ENCODE measurements at places on chromosomes 6 and 20. TPM values are rescaled to one million over a fixed set of nuclear protein-coding genes. Genes with fewer than 3 reads are reported as not detected.

DNA sequence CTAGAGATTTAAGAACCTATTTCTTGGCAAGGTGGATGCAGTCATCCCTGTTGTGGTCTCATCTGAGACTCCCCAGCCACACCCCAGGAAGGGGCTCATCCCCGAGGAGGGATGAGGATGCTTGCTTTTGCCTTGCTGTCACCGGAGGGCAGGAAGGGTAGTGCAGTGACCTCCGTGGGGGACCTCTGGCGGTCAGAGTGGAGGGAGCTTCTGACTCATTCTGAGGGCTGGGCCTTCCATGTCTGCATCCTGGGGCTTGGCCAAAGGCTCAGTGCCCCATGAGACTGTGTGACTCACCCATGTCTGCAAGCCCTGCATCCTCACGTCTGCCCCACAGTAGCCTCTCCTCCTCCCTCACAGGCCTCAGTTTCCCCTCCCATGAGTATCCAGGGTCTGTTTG, 38.7 kb downstream of the UQCC2 start:
- H3K36me3 ChIP-seq, result peaks cover 50% of the 10 kb centered on the region
- H3K4me3 ChIP-seq, result no peak overlapping the region
- peaks cover 16% of the 10 kb centered on the region for H3K4me1 ChIP-seq
- H3K27me3 ChIP-seq, result no peaks in the 10 kb centered on the region
- H3K27ac ChIP-seq, result no peak overlapping the region
- no peak for DNase-seq

- no peak overlapping the region for H3K4me3 ChIP-seq
- no peaks in the 10 kb centered on the region for H3K36me3 ChIP-seq
- H3K4me1 ChIP-seq, result no peaks in the 10 kb centered on the region
- no peak overlapping the region for H3K27ac ChIP-seq
- DNase-seq, result no peak
These were observed 72.7 kb downstream of the CLIC5 start for GRCh38 chr6:45942953-45943352.

- H3K27ac ChIP-seq, result no peak overlapping the region
- H3K4me3 ChIP-seq, result no peak overlapping the region
- no peaks in the 10 kb centered on the region for H3K36me3 ChIP-seq
- no peaks in the 10 kb centered on the region for H3K27me3 ChIP-seq
- no peak for DNase-seq
- no peaks in the 10 kb centered on the region for H3K4me1 ChIP-seq
These were observed 158.2 kb downstream of the TFAP2B start for GRCh38 chr6:50976907-50977306.

DNA sequence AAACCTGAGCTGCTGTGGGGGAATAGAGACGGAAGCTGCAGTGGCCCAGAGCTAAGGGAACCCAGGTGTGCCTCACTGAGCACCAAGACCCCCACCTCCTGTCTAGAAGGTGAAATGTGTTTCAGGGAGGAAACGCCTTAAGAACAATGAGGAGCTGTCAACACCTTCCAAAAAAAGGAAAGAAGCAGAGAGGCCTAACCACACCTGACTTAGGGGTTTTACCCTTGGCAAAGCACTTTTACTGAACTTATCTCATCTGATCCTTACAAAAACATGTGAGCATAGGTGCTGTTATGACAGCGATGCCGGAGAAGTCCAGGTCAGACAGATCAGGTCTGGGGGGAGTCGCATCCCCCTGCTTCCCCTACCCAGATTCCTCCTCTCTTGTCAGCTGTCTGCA, 16.1 kb upstream of the CDKN1A start:
- DNase-seq, result no peak
- H3K4me1 ChIP-seq, result peaks cover 21% of the 10 kb centered on the region
- no peaks in the 10 kb centered on the region for H3K36me3 ChIP-seq
- no peak overlapping the region for H3K27ac ChIP-seq
- peaks cover 8% of the 10 kb centered on the region for H3K27me3 ChIP-seq

DNA sequence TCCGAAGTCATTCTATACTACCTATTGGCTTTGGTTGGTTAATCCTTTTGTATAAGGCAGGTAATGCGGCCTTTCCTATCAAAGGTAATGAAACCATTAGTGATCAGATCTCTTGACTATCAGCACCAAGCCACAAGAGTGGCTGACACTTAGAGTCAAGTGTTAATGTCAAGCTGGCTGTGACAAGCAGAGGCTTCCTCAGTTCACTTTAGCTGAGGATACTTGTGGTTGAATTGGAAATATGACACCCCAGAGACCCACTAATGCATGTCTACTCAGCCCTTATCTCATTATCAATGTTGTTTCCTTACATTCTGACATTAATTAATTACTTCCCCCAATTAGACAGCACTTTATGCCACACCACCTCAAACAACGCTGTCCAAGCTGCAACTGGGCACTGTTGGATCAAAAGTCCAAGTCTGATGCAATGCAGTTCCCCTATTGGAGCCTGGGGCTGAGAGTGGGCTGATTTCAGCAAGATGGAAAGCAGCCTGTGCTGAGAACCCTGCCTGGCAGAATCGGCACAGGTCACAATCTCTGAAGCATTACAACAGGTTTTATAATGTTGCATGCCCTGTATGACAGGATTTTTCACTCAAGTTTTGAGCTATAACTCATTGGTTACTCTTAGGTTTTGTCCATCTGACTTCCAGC, 273.5 kb downstream of the COL12A1 start:
- no peaks in the 10 kb centered on the region for H3K36me3 ChIP-seq
- no peak for DNase-seq
- no peak overlapping the region for H3K27ac ChIP-seq
- H3K27me3 ChIP-seq, result no peaks in the 10 kb centered on the region

DNA sequence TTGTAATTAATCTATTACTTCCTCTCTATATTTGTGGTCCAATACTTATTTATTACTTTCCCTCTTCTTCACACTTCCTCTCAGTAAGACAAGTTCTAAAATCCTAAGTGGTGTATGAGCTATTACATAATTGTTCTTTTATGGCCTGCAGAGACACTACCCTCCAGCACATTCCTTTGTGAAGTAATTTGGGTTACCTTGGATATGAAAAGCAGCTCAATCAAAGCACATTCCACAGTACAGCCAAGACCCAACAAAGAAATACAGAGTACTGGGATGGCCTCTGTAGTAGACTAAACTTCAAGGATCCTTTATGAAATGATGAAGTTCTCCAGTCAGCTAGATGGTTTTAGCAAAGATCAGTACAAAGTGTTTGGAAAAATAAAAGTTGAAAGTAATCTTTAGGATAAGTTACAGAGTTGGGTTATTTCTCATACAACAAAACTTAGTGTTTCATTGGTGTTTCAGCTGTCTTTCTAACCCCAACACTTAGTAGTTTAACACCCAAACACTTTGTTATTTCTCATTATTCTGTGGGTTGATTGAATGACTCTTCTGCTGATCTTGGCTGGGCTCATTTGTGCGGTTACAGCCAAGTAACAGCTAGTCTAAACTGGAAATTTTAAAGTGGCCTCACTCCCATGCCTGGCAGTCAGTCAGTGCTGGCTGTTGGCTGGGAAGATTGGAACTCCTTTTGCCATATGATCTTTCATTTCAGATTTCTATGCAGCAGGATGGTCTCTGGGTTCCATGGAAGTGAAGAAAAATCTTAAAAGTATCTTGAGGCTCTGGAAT, 161.5 kb upstream of the POU3F2 start:
- peaks cover 4% of the 10 kb centered on the region for H3K27me3 ChIP-seq
- no peak for DNase-seq

GRCh38 chr20:58389324-58389967, 417 bp downstream of the VAPB start:
- peaks cover 43% of the 10 kb centered on the region for H3K4me1 ChIP-seq
- peak; percentile 46 for DNase-seq
- H3K36me3 ChIP-seq, result peaks cover 38% of the 10 kb centered on the region
- no peaks in the 10 kb centered on the region for H3K27me3 ChIP-seq
- H3K27ac ChIP-seq, result peak overlapping the region; percentile 97
- H3K4me3 ChIP-seq, result peak overlapping the region; percentile 100

DNA sequence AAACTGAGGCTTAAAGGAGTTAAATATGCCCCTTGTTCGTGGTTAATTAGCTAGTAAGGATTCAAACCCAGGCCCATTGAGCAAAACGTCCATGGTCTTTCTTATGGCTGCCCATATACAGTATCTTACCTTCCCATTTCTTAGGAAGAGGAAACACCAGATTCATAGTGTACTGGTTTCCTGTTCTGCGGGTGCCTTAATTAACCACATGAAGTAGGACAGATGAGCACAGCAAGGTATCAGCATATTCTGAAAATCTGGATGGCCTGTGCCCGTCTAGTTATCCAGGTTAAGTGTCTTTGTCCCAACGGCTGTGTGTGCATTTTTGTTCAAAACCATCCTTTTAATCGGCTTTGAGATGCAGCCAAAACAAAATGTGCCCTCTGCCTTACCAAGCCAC, 93.4 kb upstream of the TRAF3IP2 start:
- no peak for DNase-seq
- H3K36me3 ChIP-seq, result peaks cover 73% of the 10 kb centered on the region
- no peaks in the 10 kb centered on the region for H3K27me3 ChIP-seq
- H3K4me1 ChIP-seq, result peaks cover 40% of the 10 kb centered on the region

DNA sequence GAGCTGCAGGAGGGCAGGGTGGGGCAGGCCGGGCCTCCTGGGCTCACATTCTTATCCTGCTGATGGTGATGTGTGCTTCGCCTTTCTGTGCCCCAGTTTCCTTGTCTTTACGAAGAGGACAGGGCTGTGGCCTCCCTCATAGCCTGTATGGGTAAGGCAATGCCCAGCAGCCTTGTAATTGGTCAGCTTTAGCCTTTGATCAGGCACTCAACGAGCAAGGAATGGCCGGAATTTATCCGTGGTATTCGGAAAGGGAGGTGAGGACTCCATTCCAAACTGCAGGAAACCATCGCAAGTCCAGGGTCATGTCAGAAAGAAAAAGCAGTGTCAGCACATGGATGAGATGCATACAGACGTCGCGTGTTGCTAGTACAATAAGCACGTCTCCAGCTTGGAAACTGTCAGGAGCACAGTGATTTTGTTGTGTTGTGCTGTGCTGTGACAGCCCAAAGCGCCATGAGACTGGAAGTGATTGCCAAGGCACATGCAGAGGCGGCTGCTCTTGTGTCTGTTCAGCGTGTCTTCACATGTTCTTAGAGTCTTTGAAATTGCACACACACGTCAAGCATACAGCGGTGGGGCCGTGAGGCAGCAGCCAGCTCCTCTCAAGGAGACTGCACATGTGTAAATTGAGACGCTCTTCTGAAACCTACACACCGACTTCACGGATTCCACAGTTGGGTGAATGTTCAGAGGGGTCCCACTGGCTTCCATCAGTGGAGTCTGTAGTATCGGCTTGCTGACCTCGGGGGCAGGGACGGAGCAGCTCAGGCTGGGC, 6.2 kb downstream of the SS18L1 start:
- no peaks in the 10 kb centered on the region for H3K27me3 ChIP-seq
- H3K4me1 ChIP-seq, result peaks cover 27% of the 10 kb centered on the region
- H3K4me3 ChIP-seq, result no peak overlapping the region

Gene VIP
- not detected for total RNA-seq

Gene SAMD10
- 25.4 TPM for total RNA-seq

Gene SNTA1
- total RNA-seq, result 5.0 TPM

All from activated CD4-positive, alpha-beta T cell treated with anti-CD3 and anti-CD28 coated beads for 36 hours (primary cell).